Heart left ventricle (tissue), 16 donors: ENCODE measurements at places on chromosomes 12 and 14.
A peak's percentile ranks its signal among the peaks of the same experiment; 100 is the strongest.

- peak; percentile 31 for DNase-seq
Observed at GRCh38 chr14:72907886-72908285, 14.0 kb upstream of the DPF3 start.

GRCh38 chr14:23411563-23412525, 3.8 kb upstream of the MYH6 start:
- DNase-seq: no peak

DNA sequence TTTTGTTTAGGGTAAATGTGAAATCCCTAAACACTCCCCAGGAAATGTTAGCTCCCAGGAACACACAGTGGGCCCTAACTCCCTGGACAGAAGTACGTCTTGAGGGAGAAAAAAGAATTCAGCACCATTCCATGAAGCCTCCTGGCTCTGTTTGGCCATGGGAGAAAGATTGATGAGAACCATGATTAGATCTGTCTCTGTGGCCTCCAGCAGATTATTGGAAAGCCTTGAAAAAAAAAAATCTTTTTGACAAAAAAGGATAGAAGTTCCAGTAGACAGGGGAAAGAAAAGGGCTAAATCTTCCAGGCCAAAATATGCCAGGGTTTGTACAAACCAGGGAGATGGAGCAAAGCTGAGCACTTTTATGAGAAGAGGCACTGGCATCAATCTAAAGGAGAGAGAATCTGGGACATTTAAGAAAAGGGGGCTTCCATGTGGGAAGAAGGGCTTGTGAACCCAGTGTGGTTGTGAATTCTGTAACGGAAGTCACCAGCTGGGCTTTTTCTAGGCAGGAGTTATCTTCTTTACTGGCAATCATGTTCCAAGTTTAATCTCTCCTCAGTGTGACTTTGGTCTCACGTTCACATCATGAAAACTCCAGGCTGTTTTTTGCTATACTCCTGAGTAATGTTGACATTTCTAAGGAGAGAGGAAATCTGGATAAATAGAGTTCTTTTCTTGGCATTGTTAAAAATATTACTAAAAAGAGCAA, 426.7 kb downstream of the RAD51B start:
- DNase-seq: no peak

GRCh38 chr14:66375046-66375964, 110.9 kb upstream of the CCDC196 start:
- no peak for DNase-seq

GRCh38 chr14:32474478-32475195, 145.5 kb downstream of the AKAP6 start:
- DNase-seq: no peak

DNA sequence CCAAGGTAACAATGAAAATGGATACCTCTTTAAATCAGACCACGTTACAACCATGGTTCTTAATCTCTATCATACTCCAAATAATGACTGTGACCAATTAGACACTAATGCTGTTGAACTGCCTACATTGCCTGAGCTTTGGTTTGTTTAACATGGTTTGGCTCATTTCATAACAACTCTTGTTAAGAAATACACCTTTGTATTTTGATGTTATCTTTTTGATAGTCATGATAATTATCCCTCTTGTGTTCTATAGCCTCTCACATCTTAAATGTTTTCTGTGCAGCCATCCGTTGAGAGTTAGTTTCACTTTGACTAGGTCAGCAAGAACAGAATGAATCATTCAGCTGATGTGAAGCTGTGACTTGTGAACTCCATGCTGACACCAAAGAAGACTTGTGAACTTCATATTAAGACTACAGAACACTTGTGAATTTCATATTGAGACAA, 75.5 kb upstream of the RERGL start:
- no peak for DNase-seq

DNA sequence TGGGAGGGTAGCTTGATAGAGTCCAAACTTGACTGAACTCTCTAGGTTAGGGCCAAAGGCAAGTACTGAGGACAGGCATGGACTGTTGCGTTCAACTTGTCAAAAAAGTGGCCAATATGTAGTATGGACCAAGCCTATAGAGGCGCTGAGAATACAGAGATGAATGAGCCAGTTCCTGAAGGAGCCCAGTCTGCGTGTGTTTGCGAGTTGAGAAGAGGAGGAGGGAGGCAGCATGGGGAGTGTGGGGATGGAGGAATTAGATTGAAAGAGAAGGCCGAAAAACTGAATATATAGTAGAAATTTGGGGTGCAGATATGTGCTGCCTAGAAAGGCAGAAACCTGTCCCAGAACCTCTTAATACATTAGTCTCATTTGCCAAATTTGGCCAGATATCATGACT, 412.4 kb downstream of the PCNX1 start:
- DNase-seq: no peak
